ENCODE measurements at places on chromosomes 13 and 19.

DNA sequence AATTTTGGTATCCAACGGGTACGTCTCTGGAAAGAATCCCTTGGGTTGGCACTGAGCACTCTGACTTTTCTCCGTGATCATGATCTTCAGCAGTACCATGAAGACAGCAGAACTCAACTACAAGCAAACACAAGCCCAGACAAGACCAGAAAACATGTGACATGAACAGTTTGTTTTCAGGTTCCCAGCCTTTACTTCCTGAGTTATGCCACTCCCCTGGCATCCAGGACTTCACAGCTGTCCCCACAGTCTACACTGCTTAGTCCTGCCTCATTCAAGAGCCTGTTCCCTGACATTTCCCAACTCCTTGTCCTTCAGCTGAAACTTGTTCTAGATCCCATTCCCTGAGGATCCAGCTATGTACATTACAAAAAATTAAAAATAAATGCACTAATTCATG, 4.9 kb upstream of the N4BP2L1 start:
- no peak for DNase-seq

GRCh38 chr19:32580353-32580900, 563 bp upstream of the PDCD5 start:
- DNase-seq = no peak

- no peak for DNase-seq
These were observed 377 bp downstream of the CA11 start for GRCh38 chr19:48645620-48646000.

DNA sequence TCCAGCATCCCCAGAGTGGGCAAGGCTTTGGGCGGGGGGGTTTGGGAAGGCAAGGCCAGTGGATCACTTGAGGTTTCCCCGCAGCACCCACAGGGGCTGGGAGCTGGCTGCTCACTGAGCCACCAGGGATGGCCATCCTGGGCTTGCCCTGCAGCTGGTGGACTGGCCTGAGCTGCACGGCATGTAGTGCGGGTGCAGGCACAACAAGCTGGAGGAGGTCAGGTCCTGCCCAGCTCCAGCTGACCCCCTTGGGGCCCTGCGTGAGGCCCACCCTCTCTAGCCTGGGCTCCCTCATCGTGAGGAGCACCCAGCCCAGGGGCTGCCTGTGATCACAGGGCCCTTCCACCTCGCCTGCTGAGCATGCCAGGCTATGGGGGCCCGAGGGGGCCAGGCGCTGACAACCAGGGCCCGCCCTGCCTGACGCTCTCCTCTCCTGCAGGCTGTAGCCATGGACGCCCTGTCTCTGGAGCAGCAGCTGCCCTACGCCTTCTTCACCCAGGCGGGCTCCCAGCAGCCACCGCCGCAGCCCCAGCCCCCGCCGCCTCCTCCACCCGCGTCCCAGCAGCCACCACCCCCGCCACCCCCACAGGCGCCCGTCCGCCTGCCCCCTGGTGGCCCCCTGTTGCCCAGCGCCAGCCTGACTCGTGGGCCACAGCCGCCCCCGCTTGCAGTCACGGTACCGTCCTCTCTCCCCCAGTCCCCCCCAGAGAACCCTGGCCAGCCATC, 22.9 kb downstream of the COMP start:
- DNase-seq = no peak

- DNase-seq = peak; percentile 98
These were observed 90.1 kb downstream of the RGCC start for GRCh38 chr13:41547251-41548000.

GRCh38 chr19:17348700-17349099, 11.3 kb downstream of the GTPBP3 start:
- no peak for DNase-seq

DNA sequence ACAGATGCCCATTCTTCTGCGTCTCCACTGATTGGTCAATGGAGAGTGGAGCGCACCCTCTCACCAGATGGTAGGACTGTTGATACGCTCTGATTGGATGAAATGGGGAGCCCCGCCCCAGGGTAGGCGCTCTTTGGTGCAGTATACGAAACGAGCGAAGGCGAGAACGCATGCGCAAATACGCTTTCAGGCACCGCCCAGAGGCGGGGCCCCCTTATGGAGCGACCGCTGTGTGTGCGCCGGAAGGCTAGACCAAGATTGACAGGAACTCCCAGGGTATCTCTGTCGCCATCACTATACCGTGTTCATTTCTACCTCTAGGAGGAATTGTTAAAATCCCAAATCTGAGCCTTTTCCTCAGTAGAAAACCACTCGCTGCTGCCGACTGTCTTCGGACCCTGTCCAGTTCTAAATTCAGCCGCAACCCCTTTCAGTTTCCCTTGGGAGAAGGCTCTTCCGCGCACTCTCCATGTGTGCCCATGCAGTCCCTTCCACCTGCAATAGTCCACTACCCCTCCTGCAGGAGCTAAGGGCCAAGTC, 720 bp upstream of the HNRNPL start:
- DNase-seq = peak; percentile 100

- DNase-seq = no peak
These were observed 112.3 kb downstream of the MIPEP start for GRCh38 chr13:23776698-23777574.

DNA sequence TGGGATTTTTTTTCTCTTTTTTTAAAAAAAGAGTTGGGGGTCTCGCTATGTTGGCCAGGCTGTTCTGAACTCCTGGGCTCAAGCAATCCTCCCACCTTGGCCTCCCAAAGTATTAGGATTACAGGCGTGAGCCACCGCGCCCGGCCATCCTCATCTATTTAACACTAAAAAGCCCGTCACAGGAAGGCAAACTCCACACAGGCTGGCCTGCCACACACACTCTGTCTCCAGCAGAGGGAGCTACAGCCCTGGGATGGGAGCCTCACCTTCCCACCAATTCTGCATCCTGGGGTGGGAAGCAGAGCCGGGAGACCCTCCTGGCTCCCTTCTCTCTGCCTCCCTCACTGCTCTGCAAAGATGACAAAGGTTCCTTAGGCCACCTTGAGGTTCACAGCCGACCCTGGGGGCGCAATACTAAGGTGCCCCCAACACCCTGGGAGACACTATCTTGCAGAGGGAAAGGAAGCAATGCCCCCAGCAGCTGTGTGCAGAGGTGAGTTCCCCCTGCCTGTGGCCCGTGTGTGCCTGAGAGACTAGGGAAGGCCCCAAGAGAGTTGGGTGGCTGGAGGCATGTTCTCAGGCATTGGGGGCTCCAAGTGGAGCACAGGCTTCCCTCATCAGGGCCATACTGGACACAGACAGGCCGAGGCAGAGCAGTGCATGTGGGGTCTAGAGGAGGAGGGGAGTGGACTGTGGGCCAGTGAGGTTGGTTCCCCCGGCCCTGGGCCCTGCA, 27.4 kb upstream of the TIMM44 start:
- DNase-seq = peak; percentile 49

DNA sequence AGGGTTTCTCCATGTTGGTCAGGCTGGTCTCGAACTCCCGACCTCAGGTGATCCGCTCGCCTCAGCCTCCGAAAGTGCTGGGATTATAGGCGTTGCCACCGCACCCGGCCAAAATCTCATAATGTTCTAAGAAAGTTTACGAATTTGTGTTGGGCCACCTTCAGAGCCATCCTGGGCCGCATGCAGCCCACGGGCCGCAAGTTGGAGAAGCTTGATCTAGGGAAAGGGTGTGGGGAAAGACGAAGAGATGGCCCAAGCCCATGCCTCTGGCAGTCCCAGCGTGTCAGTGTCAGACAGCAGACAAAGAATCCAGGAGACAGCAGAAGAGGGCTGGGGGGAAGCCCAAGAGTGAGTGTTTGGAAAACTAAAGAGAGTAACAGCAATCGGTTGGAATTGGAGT, 17.3 kb upstream of the PNMA8C start:
- DNase-seq = no peak

DNA sequence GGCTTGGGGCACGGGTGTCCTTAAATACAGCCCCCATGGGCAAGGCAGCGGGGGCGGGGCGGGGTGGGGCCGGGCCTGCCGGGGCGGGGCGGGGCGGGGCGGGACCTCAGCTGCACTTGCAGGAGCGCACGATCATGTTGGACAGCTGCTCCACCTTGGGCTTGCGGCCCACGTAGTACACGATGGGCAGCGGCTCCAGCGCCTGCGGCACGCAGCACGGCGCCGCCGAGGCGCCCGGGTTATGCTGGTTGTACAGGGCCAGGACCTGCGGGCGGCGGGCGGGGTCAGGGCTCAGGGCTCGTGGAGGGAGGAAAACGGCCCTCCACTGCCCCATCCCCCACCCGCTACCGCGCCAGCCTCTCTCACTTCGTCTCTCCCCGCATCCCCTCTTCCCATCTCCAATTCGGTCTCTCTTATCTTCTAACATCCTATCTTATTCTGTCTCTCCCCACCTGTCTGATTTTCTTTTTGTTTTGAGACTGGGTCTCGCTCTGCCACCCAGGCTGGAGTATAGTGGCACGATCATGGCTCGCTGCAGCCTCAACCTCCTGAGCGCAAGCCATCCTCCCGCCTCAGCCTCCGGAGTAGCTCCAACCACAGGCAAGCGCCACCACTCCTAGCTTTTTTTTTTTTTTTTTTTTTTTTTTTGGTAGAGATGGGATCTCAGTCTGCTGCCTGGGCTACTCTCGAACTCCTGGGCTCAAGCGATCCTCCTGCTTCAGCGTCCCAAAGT, 21.1 kb downstream of the CCDC97 start:
- no peak for DNase-seq

- no peak for DNase-seq
These were observed 202.4 kb downstream of the ITGBL1 start for GRCh38 chr13:101654883-101655282.

GRCh38 chr19:34319785-34320184, 45.2 kb upstream of the GPI start:
- DNase-seq = no peak

- no peak for DNase-seq
These were observed 61.3 kb downstream of the CBY2 start for GRCh38 chr13:45763419-45763818.

- DNase-seq = no peak
These were observed 145.5 kb downstream of the URI1 start for GRCh38 chr19:30087381-30088138.

DNA sequence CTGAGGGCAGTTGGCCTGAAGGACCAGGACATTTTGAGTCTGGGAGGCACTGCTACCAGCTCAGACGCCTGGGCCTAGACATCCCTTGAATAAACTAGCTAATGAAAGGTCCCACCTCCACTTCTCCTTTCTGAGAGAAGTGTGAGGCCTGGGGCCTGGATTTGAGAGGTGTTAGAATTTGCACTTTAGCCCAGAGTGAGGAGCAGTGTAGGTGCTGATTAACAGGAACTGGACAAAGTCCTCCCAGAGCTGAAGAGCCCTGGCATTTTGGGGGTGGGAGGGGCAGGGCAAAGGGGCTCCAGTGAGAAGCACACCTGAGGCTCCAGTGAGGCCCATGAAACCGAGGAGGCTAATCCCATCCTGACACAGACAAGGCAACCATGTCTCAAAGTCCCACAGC, 15.2 kb upstream of the SLC1A5 start:
- no peak for DNase-seq

GRCh38 chr19:50252111-50252886, 48.9 kb downstream of the MYH14 start:
- peak; percentile 34 for DNase-seq

DNA sequence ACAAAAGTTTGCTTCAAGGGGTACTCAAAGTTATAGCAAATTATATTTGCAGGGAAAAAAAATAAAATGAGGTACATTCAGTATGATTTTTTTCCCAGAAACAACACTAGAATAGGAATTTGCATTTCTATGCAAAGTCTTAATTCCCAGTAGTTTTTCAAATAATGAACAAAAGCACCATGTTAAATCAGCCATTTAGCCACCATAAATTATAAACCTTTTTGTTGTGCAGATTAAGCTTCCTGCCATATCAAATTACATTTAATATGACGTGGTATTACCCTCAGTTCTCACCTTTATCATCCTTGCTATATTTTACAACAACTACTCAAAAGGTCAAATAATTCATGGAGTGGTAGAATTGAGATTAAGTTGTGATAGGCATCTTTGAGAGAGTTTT, 136.6 kb upstream of the FRY start:
- DNase-seq = no peak

- no peak for DNase-seq
These were observed at the start of gene CEACAM7 for GRCh38 chr19:41688098-41688497. Gene CEACAM7 (minus strand): TSS chr19:41688270. CDS start chr19:41688165, 105 bp downstream.

- DNase-seq = no peak
These were observed 378.8 kb downstream of the NDFIP2 start for GRCh38 chr13:79859756-79860155.

DNA sequence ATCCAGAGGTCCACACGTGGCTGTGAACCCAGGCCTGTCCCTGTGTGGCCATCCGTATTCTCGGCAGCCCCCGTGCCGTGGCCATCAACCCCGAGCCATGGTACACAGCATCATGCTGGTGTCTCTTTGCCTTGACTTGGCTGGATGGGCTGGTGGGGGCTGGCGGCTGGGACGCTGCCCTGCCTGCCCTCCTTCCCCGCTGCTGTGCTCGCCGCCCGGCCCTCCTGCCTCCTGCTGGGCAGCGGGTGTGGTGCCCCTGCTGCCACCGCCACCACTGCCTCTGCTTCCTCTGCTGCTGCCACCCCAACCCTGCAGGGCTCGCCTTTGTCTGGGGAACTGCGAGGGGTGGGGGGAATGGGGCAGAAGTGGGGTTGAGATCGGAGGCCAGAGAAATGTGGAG, 19.7 kb upstream of the EHD2 start:
- DNase-seq = no peak

GRCh38 chr19:29560313-29561075, 34.7 kb downstream of the VSTM2B start:
- no peak for DNase-seq

- peak; percentile 27 for DNase-seq
These were observed 91.7 kb upstream of the ANKRD10 start for GRCh38 chr13:111006506-111007031.

DNA sequence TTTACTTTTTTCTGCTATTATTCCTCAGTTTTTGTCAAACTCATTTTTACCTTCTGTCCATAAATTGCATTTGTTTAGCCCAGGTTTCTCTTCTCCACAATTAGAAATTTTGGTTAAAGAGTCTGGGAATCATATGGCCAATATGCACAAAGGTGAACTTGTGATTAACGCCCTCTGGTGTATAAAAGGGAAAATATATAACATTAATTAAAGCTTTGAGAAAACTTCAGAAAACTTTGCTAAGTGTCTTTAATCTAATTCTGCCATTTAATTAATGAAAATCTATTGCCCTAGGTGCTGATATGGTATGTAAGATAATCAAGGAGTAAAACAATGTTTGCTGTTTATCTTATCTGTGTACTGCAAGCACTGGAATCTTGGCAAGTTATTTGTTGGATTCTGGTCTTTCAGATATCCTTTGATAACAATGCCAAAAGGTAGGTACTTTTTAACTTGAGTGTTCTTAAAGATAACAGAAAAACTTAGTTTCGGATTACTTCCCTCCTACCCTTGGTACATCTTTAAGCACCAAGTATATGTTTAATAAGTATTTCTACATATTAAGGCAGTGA, 402.6 kb downstream of the SUCLA2 start:
- DNase-seq = no peak

- no peak for DNase-seq
These were observed 1.3 kb downstream of the SLC25A42 start for GRCh38 chr19:19064811-19065745.

Measured in Ammon's horn (tissue), 1 donor.